Activated CD4-positive, alpha-beta T cell treated with anti-CD3 and anti-CD28 coated beads, Interleukin-2, amount 10 ng/mL, durations not matched to agents 24 days and 14 days (primary cell): ENCODE measurements at places on chromosomes 3 and 15. TPM values are rescaled to one million over a fixed set of nuclear protein-coding genes. Genes with fewer than 3 reads are reported as not detected.

The SCN11A gene
- not detected in 2 replicates for total RNA-seq

The LYZL4 gene
- not detected in 2 replicates for total RNA-seq

The SLC28A2 gene
- not detected in 2 replicates for total RNA-seq

The ROPN1B gene
- total RNA-seq, result not detected in 2 replicates

The SLCO2A1 gene
- total RNA-seq, result not detected in 2 replicates

The GCSAM gene
- 1.6 and 1.7 TPM in 2 replicates for total RNA-seq

The SERINC4 gene
- total RNA-seq, result 0.28 and 0.33 TPM in 2 replicates

The CHRFAM7A gene
- total RNA-seq, result not detected in 2 replicates

The ADGRG7 gene
- total RNA-seq, result not detected in 2 replicates

The GXYLT2 gene
- not detected in 2 replicates for total RNA-seq

The SCN5A gene
- total RNA-seq, result not detected in 2 replicates

The MKRN3 gene
- 1.5 and 2.1 TPM in 2 replicates for total RNA-seq

DNA sequence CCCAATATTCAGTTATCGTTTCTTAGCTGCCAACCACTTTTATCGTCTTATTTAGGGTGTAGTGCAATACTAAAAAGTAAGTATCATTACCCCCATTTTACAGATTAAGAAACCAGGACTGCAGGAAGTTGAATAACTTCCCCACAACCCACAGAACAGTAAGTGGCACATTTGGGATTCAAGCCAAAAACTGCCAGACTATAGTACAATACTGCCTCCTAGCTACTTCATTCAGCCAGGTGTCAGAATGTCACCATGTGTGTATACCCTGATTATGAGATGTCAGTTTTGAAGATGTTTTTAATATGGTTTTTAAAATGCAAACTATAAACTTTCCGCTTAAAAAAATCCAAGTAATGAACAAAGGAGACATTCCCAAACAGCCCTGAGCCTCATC is 74.2 kb upstream of the PROK2 start:
- H3K4me3 ChIP-seq, result no peak overlapping the region
- no peaks in the 10 kb centered on the region for H3K36me3 ChIP-seq
- peaks cover 5% of the 10 kb centered on the region for H3K4me1 ChIP-seq

DNA sequence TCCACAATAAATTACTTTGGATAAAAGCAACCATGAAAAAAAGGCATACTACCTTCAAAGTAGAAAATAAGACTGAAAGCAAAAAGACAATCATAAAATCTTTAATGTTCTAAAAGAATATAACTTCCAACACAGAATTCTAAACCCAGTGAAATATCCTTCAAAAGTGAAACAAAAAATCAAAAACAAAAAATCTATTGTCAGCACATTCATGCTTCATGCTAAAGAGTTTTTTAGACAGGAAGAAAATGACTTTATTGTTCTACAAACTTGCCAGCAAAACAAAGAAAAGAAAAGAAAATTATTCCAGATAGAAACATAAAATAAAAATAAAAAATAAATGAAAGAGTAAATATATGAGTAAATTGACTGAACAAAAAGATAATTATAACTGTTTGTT is 134.9 kb downstream of the EFHB start:
- no peak overlapping the region for H3K4me3 ChIP-seq
- H3K36me3 ChIP-seq, result no peaks in the 10 kb centered on the region
- no peak for DNase-seq
- H3K27ac ChIP-seq, result no peak overlapping the region

- H3K4me3 ChIP-seq, result no peak overlapping the region
- peaks cover 2% of the 10 kb centered on the region for H3K4me1 ChIP-seq
- no peak overlapping the region for H3K27ac ChIP-seq
- no peaks in the 10 kb centered on the region for H3K36me3 ChIP-seq
- H3K27me3 ChIP-seq, result peaks cover 34% of the 10 kb centered on the region
Measured at GRCh38 chr3:101979033-101979432, 129.7 kb downstream of the NFKBIZ start.

DNA sequence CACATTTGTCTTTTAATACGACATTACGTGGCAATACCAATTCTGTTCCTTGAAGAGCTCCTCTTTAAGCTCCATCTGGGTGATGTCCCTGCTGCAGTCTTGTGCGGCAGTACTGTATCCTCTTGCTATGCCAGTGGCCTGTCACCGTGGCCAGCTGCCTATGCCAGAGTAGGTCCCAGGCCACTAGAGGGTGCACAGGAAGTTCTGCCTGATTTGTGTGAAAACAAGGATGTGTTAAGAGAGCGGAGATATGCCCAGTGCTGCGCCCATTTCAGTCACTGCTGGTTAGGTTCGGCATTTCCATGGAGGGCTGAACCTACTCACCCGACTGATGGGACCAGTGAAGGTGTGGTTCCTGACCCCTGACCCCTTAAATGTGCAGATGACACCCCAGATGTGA is 25.2 kb downstream of the NIPA1 start:
- H3K4me3 ChIP-seq, result no peak overlapping the region
- no peaks in the 10 kb centered on the region for H3K27me3 ChIP-seq
- peaks cover 17% of the 10 kb centered on the region for H3K36me3 ChIP-seq
- DNase-seq, result no peak

GRCh38 chr3:172919297-172919683 is 168.8 kb downstream of the ECT2 start:
- no peaks in the 10 kb centered on the region for H3K4me1 ChIP-seq
- DNase-seq, result no peak
- H3K4me3 ChIP-seq, result no peak overlapping the region
- no peak overlapping the region for H3K27ac ChIP-seq
- H3K27me3 ChIP-seq, result peaks cover 3% of the 10 kb centered on the region
- no peaks in the 10 kb centered on the region for H3K36me3 ChIP-seq

- H3K27me3 ChIP-seq, result no peaks in the 10 kb centered on the region
- DNase-seq, result no peak
- no peaks in the 10 kb centered on the region for H3K4me1 ChIP-seq
- no peak overlapping the region for H3K4me3 ChIP-seq
Measured at GRCh38 chr3:159416856-159417255, 571.8 kb upstream of the IL12A start.

DNA sequence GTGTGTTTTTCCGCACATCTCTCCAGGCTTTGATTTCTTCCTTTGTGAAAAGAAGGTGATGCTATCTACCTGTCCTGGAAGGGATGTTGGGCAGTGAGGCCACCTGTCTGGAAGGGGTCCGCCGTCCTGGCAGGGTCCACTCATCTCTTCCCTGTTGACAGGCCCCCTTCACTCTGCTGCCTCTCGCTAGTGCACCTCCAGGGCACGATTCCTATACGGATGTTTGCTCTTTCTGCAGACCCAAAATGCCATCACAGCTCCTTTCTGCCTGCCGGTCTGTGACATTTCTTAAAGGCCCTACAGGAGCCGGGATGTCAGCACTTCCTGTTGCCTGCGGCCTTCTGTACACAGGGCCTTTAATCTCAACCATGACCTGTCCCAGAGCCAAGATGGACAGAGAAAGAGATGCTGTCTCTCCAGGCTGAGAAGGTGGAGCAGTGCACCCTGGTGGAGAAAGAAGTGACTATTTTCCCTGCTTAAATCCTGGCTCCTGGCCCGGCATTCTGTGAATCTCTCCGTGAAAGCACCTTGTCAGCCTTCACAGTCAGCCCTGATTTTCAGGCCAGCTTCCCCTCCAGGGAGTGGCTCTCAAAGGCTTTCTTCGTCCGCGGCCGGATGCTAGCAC is 7.4 kb downstream of the FAM3D start:
- no peaks in the 10 kb centered on the region for H3K36me3 ChIP-seq
- no peaks in the 10 kb centered on the region for H3K27me3 ChIP-seq
- no peaks in the 10 kb centered on the region for H3K4me1 ChIP-seq
- H3K27ac ChIP-seq, result no peak overlapping the region
- H3K4me3 ChIP-seq, result no peak overlapping the region

GRCh38 chr3:9248522-9249271 is 749 bp downstream of the SRGAP3 start:
- H3K27me3 ChIP-seq, result peaks cover 12% of the 10 kb centered on the region
- H3K36me3 ChIP-seq, result no peaks in the 10 kb centered on the region
- H3K4me3 ChIP-seq, result peak overlapping the region; percentile 85

DNA sequence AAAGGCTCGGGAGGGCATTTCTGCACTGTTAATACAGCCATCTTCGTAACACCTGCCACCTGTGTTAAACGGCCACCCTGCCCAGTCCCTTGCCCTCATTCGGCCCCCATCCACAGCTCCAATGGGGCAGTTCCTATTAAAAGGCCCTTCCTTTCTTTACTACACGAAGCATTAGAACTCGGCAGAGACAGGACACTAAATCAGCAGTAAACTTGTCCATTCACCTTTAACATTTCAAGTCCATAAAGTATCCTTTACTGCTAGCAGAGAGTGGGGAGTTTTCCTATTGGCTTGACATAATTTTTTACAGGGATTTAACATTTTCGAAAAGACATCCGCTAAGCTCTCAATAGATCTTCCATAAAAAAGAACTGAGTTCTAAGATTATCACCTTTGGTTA is 76.3 kb downstream of the LRRN1 start:
- no peaks in the 10 kb centered on the region for H3K4me1 ChIP-seq
- no peak for DNase-seq
- H3K4me3 ChIP-seq, result no peak overlapping the region
- no peak overlapping the region for H3K27ac ChIP-seq

- no peak overlapping the region for H3K4me3 ChIP-seq
- no peaks in the 10 kb centered on the region for H3K27me3 ChIP-seq
- no peak for DNase-seq
- no peak overlapping the region for H3K27ac ChIP-seq
- H3K36me3 ChIP-seq, result no peaks in the 10 kb centered on the region
Measured at GRCh38 chr3:35439663-35440062, 199.7 kb upstream of the ARPP21 start.
